ENCODE measurements at places on chromosomes 3 and 15.

DNA sequence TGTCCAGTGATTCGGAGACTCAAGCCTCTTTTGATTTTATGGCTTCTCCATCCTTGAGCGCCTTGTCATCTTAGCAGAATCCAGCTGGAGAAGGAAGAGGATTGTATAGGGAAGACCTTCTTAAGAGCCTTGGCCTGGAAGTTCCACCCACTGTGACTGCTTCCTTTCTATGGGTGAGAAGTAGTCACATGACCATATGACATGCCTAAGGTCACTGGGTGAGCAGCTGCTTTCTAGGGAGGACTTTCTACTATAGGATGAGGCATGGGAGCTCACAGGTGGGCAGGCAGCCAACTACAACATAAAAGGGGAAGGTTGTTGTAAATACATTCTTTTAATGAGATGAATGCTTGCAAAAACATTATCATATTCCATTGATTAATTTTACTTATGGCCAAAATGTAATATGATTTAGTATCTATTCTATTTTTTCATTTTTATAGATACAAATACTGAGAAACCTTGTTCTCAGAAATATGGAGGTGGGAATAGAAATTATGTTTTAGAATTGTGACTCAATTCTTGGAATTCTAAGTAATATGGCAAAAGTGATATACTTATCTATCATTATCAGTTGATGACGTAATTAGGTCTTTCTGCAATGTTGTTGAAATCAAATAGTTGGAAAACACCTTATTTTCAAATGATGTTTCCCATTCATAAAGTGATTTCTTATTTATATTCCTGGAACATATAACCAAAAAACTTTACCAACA is 53.6 kb upstream of the MINAR1 start:
- DNase-seq, result no peak

- DNase-seq, result no peak
Measured at GRCh38 chr15:57217778-57218598, 158.3 kb upstream of the CGNL1 start.

DNA sequence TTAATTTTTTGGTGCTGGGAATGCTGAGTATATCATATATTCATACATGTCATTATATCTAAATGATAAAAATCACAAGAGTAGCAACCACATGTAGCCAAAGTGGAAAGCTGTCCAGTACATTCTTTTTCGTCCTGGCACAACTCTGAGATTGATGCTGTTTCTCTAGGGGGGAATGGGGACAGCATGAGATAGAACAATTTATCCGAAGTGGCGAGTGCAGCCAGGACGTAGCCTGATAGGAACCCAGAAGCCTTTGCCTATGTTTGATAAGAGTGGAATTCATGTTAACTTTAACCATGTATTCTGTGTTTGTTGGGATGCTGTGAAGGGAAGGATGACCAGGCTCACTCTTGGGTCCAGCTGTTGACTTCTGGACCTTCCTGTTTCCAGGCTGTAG is 20.9 kb downstream of the PTPRG start:
- DNase-seq, result no peak

DNA sequence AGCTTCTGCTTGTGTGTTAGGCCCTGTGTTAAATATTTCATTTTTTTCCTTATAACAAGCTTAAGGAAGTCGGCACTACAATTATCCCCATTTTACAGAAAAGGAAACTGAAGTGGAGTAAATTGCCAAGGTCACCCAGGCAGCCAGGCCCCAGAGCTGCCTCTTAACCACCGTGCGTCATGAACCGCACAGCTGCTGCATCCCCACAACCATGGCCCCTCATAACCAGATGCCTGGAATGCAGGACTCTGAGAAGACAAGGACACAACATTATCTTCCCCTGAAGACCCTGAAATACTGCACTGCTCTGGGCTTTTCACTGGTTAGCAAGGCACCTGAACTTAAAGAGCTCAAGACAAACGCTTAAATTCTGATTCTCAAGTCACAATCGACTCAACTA is 14.6 kb downstream of the LRIG1 start:
- DNase-seq, result no peak

DNA sequence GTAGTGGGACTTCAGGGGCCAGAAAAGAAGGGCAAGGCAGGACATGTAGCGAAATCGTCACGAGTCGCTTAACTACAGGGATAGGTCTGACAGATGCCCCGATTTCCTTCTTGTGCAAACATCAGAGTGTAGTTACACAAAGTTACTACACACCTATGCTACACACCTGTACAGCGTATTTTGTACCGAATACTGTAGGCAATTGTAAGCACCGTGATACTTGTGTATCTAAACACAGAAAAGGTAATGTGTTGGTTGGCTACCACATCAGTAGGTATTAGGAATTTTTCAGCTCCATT is 515 bp upstream of the MTHFS start:
- no peak for DNase-seq

DNA sequence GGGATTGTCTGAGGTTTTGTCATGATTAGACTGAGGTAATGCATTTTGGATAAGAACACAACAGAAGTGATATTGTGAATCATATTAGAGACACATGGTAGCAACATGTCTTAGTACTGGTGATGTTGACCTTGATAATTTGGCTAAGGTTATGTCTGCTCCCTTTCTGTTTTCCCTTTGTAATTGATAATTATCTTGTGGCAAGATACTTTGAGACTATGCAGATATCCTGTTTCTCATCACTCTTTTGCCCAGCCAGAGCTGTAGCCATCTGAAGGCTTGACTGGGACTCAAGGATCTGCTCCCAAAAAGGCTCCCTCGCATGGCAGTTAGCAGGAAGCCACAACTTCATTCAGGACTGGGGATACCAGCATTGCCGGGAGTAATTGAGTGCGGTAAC is 35.3 kb upstream of the LARS2 start:
- no peak for DNase-seq

- no peak for DNase-seq
Measured at GRCh38 chr15:66838671-66839239, 136.7 kb downstream of the SMAD6 start.

GRCh38 chr3:124438813-124439212 is 291.4 kb upstream of the UMPS start:
- DNase-seq, result no peak

GRCh38 chr3:178706411-178706810 is 170.2 kb downstream of the KCNMB2 start:
- DNase-seq, result no peak

Data from neural crest cell (in vitro differentiated cells).